ENCODE measurements at places on chromosomes 16 and 17.

GRCh38 chr17:1783271-1783670, 21.4 kb downstream of the SERPINF1 start:
- no peak for DNase-seq

GRCh38 chr16:49377196-49377755, 3.7 kb downstream of the C16orf78 start:
- DNase-seq: no peak

- no peak for DNase-seq
Measured at GRCh38 chr16:12124742-12125141, 148.2 kb downstream of the SNX29 start.

- no peak for DNase-seq
Measured at GRCh38 chr16:52022177-52022576, 524.8 kb downstream of the TOX3 start.

GRCh38 chr17:3469529-3469928, 2.1 kb downstream of the SPATA22 start:
- no peak for DNase-seq

GRCh38 chr16:86118467-86119307, 219.7 kb downstream of the IRF8 start:
- no peak for DNase-seq

GRCh38 chr17:66746736-66747135, 88.2 kb upstream of the CACNG5 start:
- no peak for DNase-seq

DNA sequence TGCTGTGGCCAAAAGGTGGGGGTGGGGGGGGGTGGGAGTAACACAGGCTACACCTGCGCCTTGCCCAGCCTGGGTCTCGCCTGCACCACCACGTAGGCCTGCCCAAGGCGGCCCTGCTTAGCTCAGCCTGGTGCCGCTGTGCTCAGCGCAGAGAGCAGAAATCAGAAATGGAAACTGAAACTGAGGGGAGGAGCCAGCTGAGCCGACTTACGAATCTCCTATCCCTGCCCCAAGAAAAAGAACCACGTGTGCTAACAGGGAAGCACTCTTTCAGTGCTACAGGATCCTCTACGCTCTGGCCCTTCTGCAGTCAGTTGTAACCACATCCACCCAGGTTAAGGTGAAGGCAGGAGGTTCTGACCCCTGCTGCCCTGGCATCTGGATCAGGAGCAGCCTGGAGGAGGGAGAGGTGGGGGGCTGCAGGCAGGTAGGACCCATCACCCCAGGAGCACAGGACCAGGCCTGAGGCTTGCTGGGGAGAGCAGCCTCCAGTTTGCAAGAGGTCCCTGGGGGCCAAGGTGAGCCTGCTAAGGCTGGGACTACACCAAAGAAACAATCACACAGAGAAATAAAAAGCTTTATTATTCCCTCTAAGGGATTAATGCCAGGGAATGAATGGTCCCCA, at the start of gene DHX58:
TSS of gene DHX58 (minus strand) at position 163 of the 625 bp plus-strand sequence. CDS start 822 bp downstream, outside the sequence.
- DNase-seq: peak; percentile 46

DNA sequence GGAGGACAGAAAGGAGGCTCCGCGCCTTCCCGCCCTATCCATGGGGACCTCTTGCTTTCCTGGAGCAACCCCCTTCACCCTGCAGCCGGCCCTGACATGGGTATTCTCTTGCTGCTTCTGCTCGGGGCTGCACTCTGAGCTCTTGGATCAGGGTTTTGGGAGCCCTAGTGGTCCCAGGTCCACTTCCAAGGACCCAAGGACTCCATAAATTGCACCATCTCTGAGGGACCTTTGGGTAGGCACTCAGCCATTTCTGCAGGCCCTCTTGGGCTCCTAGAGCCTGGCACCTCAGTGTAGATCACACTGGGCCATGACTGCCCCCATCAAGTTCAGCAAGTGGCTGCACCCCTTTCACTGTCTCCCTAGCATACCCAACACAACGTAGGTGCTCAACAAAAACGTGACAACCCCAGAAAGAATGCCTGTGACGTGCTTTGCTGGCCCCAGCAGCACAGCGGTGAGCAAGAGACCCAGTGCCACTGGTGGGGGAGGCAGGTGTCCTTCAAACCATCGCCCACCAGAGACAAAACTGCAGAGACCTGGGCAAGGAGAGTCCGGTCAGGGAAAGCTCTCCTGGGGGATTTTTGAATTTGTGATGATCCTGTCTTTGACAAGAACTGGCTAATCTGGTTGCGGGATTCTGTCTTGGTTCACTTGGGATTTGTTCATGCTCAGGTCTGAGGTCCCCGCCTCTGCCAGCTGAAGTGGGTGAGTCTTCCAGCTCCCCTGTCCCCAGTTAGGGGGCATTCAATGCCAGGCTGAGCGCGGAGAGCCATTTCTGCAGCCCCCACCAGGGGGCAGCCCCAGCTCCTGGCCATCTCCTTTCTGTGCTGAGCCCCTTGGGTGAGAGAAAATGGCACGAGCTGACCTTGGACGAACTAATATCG, 2.5 kb upstream of the RAB11FIP4 start:
- no peak for DNase-seq

- peak; percentile 44 for DNase-seq
Measured at GRCh38 chr17:30922235-30923030, 688 bp downstream of the ADAP2 start.

DNA sequence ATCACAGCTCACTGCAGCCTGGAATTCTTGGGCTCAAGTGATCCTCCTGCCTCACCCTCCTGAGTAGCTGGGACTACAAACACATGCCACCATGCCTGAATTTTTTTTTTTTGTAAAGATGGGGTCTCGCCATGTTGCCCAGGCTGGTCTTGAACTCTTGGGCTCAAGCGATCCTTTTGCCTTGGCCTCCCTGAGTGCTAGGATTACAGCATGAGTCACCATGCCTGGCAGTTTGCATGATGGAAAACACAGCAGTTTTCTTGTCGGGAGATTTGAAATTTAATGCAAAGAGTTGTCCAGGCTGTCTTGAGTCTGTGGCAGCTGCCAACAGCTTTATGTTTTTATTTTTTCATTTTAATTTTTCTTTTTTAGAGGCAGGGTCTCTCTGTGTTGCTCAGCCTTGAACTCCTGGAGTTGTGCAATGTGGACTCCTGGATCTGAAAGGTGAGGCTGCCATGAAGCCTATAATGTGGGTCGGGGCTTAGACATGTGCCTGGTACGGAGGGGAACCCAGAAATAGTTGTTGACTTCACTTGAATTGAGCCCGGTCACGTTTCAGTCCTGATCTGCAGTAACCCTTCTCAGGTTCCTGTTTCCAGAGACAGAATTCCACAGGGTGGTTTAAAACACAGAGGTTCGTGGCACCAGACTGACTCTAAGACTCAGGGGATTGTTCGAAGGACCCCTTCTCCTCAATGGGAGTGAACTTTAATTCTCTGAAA, 18.7 kb downstream of the CD300A start:
- DNase-seq: no peak

- DNase-seq: no peak
Measured at GRCh38 chr16:88550246-88550661, 19.9 kb upstream of the ZC3H18 start.

DNA sequence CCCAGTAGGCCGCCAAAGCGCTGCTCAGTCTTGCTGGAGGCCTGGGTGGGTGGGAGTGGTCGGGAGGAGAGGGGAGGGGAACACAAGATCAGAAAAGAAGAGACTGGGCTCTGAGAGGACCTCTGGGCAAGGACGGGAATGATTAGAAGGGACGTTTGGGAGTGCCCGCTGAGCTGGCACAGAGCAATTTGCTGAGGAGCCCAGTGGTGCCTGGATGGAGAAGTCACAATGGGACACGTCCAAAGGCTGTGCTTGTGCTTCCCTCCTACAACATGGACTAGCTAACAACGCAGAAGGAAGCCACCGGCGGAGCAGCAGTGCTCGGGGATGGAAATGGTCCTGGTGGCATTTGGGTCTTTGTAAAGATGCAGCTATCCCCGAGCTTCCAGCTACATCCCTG, 45.6 kb upstream of the CACNG4 start:
- no peak for DNase-seq

DNA sequence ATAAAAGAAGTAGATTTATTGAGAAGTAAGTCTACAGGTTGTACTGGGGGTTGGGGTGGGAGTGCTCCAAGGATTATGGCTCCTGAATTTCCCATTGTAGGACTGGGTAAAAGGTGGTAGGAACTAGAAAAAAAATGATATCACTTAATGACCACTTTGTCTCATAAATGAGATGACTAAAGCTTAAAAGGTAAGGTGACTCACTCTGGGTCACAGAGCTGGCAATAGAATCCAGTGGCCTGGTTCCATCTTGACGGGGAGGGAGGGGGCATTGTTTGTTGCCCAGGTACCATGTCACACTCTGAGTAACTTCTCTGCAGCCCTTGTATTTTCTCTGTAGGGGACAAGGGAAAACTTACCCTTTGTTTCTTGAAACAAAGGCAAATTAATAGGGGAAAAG, 126.1 kb downstream of the PITPNC1 start:
- DNase-seq: no peak
